Bronchial epithelial cell (primary cell): ENCODE measurements at places on chromosomes 7 and 10.

DNA sequence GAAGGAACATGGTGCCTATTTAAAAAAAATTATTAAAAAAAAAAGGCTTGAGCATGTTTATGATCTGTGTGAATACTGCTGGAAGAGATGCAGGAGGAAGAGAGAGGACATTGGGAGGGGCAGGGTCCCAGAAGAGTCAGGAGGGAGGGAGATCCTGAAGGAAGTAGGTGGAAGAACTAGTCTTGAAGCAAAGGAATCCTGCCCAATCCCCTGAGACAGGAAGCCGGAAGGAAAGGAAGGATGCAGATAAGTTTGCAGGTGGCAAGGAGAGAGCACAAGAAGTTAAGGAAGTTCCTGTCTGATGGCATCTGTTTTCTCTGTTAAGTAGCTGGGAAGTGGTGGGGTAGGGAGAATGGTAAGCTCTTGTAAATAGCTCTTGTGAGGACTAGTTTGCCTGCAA is 318.5 kb downstream of the DOCK4 start:
- DNase-seq = no peak

GRCh38 chr7:111339006-111339405 is 223.3 kb downstream of the IMMP2L start:
- no peak for DNase-seq

DNA sequence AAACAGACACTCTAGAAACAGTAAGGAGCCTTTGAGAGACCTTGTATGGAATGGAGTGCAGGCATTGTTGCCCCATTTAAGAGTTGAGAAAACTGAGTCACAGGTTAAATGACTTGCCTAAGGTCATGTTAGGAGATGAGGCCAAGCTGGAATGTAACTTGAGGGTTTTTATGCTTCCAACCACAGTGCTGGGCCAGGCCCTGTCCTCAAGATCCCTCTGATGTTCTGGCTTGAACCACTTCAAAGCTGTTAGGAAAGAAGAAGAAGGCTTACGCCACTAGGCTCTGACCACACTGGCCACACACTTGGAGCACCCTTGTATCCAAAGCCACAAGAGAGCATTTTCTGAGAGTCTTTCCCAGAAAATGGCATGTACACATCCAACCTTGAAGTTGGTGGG is 42.7 kb downstream of the PLAU start:
- DNase-seq = no peak

DNA sequence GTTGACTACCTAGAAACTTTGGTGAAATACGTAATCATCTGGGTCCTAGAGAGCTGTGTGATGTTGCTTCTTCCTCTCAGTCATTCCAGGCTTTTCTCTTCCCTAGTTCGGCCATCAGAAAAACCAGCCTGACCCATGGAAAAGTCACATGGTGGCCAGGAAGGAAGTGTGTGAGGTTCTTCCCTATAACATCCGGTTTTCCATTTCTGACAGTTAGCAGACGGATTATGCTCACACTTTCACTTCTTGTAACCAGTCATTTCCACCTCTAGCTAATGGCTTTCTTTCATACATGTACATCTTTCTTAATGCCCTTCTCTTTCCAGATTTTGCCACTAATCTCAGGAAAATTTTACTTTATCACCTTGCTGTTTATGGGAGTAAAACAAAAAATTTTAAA is 110.0 kb upstream of the GLCCI1 start:
- no peak for DNase-seq

DNA sequence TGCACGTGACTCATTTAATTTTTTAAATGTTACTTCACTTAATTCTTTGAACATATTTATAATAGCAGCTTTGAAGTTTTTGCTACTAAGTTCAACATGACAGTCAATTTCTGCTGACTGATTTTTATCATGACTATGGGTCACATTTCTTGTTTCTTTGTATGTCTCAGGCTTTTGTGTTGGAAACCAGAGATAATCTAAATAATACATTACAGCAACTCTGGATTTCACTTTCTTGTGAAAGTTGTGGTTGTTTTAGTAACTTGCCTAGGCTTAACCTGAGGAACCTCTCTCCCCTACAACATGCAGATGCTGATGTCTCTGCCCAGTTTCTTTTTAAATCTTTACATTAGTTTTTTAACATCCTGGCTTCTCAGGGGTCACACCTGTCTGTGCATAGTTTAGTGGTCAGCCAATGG is 180.8 kb downstream of the CCDC71L start:
- DNase-seq = no peak
